ENCODE measurements at places on chromosomes 6 and 20. TPM values are rescaled to one million over a fixed set of nuclear protein-coding genes. Genes with fewer than 3 reads are reported as not detected.

C20orf173 gene
- not detected for total RNA-seq

OR2H1 gene
- not detected for total RNA-seq

GABRR1 gene
- total RNA-seq, result not detected

TTK gene
- 2.3 TPM for total RNA-seq

SNAI1 gene
- 5.0 TPM for total RNA-seq

DNPH1 gene
- 52.0 TPM for total RNA-seq

FKBP1C gene
- total RNA-seq, result not detected

GJA10 gene
- not detected for total RNA-seq

SLC22A2 gene
- total RNA-seq, result not detected

GUCA1A gene
- total RNA-seq, result not detected

SRSF12 gene
- 0.23 TPM for total RNA-seq

EDN1 gene
- 27.6 TPM for total RNA-seq

ID4 gene
- 33.9 TPM for total RNA-seq

PNPLA1 gene
- total RNA-seq, result not detected

PHACTR3 gene
- total RNA-seq, result 9.5 TPM

THEMIS gene
- 1.8 TPM for total RNA-seq

ZSWIM3 gene
- total RNA-seq, result 2.4 TPM

EIF6 gene
- 103 TPM for total RNA-seq

TUBB2B gene
- 0.67 TPM for total RNA-seq

LTA gene
- total RNA-seq, result 1.6 TPM

SPATS1 gene
- 2.2 TPM for total RNA-seq

MYB gene
- total RNA-seq, result 1.9 TPM

CAGE1 gene
- not detected for total RNA-seq

DNMT3B gene
- 1.8 TPM for total RNA-seq

CALHM4 gene
- not detected for total RNA-seq

ESR1 gene
- 1.3 TPM for total RNA-seq

RUNX2 gene
- 8.4 TPM for total RNA-seq

EEF1A2 gene
- total RNA-seq, result 1.6 TPM

ULBP1 gene
- total RNA-seq, result 1.6 TPM

UBE3D gene
- total RNA-seq, result 6.0 TPM

Data from upper lobe of left lung (tissue), 6 donors.